ENCODE measurements at places on chromosomes 2 and 18.

DNA sequence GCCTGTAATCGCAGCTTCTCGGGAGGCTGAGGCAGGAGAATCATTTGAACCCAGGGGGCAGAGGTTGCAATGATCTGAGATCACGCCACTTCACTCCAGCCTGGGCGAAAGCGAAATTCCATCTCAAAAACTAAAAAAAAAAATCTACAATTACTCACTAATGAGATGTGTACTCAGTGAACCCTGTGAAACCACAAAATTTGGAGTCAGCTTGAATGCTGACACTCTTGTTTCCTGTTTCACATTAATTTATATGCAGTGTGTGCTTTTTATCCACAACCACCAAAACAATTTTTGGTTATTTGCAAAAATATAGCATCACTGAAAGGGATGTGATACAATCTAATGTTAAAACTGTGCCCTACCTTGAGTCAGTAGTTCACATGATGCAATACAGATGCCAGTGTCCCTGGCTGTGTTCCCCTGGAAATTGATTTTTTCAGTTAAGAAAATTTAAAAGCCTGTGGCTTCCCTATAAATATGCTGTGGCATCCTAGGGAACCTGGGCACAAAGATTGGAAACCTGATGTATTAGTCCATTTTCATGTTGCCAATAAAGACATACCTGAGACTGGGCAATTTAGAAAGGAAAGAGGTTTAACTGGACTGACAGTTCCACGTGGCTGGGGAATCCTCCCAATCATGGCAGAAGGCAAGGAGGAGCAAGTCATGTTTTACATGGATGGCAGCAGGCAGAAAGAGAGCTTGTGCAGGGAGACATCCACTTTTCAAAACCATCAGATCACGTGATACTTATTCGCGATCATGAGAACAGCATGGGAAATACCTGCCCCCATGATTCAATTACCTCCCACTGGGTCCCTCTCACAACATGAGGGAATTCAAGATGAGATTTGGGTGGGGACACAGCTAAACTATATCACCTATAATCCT, 337.5 kb upstream of the NT5C1B start:
- DNase-seq: no peak

- no peak for DNase-seq
Measured at GRCh38 chr2:184031402-184032147, 566.8 kb upstream of the ZNF804A start.

DNA sequence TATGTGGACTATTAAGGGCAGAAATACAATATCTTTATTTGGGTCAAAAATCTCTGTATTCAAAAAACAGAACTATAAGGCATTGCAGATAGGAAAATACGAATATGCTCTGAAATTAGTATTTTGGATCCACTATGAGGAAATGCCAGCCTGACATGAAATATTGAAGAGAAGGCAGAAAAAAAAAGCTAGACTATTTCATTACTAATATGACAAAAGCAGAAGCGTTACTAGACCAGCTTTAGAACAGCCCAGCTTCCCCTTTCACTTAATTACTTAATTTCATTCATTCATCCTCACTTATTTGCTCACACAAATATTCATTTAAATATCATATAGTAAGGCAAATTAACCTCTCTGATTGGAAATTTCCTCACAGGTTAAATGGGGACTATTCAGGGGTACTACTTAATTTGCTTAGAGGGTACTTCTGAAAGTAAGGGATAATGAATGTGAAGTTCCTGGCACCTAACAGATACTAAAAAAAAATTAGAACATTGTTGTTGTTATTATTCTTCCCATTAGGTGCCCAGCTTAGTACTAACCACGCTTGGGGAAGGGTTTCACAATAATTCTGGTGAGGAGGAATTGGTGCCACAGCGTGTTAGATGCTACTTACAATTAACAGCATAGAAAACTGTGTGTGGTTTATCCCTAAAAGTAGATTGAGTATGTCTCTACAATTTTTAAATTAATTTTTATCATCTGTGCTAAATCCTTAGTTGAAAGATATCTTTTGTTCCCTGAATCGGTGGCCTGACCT, 71.1 kb upstream of the CTLA4 start:
- DNase-seq: peak; percentile 93

GRCh38 chr18:7830468-7830867, 263.4 kb downstream of the PTPRM start:
- no peak for DNase-seq

GRCh38 chr2:201203916-201204654, 21.1 kb downstream of the CASP10 start:
- DNase-seq: no peak

- no peak for DNase-seq
Measured at GRCh38 chr18:59593291-59593717, 103.9 kb downstream of the CCBE1 start.

DNA sequence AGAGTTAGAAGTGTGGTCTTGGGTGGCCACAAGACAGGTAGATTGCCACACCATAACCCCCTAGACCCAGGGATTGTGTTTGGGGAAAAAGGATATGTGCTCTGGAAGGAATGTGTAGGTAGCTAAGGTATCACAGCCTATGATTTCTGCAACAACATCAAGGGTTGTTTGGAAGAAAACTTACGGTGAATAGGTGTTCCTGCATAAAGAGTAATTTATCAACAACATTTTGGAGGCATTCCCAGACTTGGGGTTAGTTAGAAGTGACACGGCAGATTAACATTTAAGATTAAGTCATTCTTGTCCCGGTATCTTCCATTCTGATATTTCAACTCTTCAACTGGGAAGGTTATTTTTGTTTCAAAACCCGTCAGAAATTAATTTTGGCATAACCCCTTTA, 65.5 kb downstream of the SPP2 start:
- no peak for DNase-seq

DNA sequence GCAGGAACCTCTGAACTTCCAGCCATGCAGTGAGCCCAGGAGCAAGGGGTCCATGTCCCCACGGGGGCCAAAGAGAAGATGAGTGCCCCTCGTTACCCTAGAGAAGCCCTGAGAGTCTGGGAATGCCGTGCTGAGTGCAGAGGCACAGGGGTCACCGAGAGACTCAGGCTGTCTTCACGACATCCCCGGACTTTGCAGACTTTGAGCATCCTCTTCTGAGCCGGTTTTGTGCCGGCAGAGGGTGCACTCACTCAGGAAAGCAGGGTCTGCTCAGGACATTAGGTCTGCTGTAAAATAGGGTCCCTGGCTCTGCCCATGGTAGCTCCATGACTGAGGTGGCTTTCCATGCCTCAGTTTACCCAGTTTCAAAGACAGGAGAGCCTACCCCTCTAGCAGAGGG, 71.0 kb downstream of the GALNT14 start:
- no peak for DNase-seq

DNA sequence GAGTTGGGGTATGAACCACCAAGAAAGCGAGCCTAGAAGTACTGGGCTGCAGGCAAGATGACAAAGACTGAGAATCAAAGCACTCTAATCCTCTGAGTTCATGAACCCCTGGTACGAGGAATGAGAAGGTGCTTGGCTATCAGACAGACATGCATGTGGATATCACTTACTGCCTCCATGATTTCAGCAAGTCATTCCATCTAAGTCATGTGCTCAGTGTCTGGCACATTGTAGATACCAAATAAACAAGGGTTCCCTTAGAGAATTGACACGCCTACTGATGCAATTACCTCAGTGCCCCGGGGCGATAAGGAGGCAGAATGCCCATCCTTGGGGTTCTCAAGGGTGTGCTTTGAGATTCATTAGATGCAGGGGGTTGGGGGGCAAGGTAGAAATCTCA, 125.6 kb upstream of the PKDCC start:
- DNase-seq: no peak

GRCh38 chr18:12491611-12492435, 84.1 kb downstream of the PRELID3A start:
- DNase-seq: no peak

DNA sequence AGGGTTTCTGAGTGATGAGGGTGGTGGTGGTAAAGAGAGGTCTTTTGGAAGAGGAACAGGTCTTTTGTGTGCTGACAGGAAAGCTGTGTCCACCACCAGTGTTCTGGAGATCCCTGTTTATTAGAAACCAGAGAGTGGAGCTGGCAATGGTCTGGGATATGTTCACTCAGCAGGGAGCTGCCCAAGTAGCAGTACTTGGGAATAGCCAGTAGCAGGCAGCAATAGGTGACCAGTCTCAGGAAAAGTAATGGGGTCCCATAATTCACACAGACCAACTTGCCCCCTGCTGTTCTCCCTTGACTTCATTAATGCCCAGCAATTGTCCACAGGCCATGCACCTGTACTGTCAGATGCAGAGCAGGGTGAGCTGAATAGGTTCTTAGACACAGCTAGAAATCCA, 1.8 kb downstream of the TSPYL6 start:
- no peak for DNase-seq

GRCh38 chr2:101983928-101984327, 7.8 kb upstream of the IL1R2 start:
- peak; percentile 34 for DNase-seq

DNA sequence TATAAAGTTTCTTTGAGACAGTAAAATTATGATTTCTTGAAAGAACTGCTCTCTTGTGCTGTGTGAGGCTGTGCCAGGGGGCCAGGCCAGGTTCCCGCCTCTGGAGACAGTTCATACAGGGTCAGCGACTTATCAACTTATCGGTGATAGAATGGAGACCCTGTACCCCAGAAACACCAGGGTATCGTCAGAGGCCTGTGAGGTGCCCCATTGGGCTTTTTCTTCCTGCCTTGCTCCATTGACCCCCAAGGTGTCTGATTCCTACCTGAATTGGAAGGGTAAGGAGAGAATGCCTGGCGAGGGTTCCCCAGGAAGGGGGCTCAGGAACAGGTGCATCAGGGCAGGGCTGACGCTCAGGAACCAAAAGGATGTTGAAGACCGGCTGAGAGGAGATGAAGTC, 4.3 kb downstream of the DLX1 start:
- no peak for DNase-seq

DNA sequence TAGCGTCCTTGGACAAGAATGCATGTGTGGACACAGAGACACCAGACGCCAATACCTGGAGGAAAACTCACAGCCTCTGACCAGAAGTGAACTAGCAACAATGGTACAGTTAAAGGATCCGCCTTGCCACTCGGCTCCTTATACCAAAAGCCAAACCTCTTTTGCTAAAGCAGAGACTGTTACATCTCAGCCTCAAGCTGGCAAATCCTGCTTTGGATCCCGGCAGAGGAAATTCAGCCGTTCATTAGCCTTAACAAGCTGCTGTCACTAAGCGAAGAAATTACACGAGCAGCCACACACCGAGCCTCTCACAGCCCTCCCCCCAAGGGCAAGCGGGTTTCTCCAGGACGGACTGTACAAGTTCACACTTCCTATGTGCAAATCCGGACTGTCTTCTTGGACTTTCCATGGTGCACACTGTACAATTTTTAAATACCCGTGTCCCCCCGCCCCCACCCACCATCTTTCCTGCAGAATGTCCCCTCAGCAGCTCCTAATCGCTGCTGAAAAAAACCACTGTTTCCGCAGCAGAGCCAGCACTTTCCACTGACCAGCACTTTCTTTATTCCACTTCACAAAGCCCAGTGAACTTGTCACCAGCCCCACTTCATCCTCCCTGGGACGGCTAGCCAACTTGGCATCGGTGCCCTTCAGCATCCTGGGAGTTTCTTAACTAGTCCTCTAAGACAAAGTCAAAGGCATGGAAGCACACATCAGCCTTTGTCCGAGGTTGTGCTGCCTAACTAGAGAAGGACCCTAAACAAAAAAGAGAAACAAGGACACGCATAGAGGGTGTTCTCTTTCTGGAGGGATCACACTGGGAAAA, 1.5 kb downstream of the KLF7 start:
- peak; percentile 60 for DNase-seq
